ENCODE measurements at places on chromosomes 5 and 9. TPM values are rescaled to one million over a fixed set of nuclear protein-coding genes. Genes with fewer than 3 reads are reported as not detected.

DNA sequence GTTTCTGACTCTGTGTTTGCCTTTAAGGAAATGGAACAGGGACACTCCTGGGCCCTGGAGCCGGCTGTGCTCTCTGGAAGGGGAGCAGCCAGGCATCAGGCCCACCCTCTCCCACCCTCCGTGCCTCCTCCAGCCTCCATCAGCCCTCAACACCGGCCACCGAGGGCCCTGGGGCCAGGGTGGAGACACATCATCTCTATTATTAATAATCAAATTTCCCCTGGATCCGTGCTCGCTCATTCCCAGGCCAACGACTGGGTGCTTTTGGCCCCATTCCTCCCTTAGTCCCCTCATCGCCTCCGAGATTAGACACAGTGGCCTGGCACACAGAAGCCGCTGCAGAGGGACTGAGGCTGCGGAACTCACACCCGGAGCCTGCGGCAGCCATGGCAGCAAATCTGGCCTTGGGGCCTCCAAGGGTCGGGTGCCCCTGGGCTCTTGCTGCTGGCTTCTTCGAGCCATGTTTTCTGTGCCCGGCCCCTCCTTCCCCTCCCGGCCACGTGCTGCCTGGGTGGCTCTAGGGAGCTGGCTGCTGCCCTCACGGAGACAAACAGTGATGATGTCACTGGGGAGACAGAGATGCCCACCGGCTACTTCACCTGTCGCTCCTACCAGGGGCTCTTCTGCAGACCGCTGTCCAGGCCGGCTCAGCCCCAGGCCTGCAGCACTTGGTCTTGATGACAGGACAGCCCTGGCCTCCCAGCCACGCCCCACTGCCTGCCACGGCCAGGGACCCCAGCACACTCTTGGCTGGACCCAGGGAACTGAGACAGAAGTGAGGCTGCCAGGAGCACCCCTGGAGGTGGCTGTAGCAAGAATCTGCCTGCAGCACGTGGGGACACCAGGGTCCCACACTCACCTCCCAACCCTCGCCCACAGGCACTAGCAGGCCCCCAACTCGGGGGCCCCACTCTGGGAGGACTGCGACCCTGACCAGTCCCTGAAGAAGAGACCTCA lies 76.6 kb upstream of the PPP1R26 start:
- no peak for DNase-seq

- DNase-seq: no peak
Observed at GRCh38 chr5:66013397-66013796, 87.0 kb downstream of the ERBIN start.

DNA sequence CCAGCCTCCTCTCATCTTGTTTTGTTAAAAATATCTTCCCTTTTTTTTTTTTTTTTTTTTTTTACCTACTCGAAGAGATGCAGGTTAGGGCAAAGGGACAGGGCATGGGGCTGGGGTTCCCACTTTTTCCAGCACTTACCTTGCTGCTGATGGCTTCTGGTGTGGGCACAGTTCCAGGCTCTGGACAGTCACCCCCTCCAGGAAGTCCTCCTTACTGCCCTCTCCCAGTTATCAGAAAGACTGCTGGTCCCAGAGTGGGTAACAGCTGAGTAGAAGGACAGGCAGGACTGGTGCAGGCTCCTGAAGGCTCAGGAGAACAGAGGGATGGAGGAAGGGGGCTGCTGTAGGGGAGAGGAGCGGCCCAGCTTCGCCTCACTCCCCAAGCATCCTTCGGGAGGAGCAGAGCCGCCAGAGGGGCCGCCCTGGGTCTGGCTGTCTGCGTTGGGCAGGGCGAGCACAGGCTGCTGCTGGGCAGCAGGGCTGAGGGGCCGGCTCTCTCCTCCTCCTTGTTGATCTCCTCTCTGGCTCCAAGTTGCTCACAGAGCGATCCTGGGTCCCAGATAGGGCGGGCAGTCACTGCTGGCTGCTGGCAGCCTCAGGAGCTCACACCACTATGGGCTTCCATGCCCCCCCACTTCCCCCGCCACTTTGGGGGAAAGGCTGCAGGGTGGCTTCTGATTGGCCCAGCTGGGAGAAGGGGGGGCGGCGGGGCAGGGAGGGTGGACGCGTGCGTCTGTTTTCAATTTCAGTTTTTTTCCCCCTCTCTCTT lies at the start of gene PDGFRB:
Gene PDGFRB (minus strand): TSS at position 588 of the 769 bp plus-strand sequence. CDS start 18,798 bp downstream, outside the sequence.
- DNase-seq: peak; percentile 91

- DNase-seq: no peak
Observed at GRCh38 chr5:180208435-180209081, 453 bp downstream of the RASGEF1C start.

DNA sequence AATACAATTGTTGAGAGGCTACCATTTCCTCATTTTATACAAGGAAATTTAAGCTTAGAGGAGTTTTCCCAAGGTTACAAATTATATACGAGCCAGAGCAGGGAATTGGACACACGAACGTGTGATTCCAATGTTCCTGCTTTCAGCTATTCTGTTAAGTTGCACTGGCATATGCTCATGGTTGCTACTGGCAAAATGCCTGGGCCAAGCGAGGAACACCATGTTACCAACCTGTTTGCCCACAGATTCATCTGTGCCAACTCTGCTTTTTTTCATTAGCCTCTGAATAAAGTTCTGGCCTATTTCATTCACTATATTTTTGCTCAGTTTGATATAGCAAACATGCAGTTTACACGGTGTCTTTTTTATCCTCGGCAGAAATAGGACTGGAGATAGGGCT lies 5.1 kb upstream of the C5orf46 start:
- DNase-seq: peak; percentile 56

DNA sequence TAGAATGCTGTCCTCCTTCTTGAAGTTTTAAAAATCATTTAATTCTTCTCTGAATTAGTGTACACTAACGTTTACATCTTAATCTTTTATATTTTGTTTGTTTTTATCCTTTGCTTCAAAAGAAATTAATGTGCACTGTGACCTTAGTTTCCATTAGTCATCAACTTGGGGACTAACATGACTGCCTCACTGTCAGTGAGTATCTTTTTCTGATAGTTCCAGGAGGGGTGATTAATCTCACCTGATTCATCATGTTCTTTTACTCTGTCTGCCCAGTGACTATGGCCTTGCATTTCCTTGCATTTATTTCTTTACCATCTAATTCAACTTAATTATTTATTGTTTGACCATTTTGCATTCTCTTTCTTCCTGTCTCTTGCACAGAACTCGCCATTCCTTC lies 33.4 kb upstream of the NR3C1 start:
- DNase-seq: no peak

DNA sequence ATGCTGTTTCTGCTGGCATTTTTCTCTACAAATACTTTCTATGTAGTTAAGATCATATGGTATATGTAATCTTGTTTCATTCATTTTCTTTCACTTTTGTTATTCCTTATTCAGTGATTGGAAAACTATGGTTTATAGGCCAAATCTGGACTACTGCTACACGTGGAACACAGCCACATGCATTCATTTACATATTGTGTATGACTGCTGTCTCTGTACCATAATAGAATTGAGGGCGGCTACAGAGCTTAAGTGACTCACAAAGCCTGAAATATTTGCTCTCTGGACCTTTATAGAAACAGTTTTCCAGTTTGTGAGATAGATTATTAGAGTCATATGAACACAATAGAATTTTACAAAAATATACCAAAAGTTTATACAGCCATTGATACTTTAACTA lies 133.6 kb upstream of the CDKN2B start:
- no peak for DNase-seq

DNA sequence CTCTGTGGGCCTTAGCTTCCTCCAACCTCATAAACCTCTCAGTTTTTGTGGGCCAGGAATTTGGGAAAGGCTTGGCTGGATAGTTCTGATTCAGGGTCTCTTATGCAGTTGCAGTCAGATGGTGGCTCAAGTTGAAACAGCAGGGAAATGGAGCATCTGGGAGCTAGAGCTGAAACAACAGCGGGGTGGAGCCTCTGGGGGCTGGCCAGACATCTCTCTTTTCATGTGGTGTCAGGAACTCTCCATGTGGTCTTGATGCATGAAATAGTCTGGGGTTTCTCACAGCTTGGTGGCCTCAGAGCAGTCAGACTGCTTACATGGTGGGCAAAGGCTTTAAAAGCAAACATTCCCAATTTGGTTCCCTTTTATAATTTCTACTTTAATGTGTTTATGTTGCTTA lies 13.5 kb downstream of the ZNF346 start:
- DNase-seq: no peak

DNA sequence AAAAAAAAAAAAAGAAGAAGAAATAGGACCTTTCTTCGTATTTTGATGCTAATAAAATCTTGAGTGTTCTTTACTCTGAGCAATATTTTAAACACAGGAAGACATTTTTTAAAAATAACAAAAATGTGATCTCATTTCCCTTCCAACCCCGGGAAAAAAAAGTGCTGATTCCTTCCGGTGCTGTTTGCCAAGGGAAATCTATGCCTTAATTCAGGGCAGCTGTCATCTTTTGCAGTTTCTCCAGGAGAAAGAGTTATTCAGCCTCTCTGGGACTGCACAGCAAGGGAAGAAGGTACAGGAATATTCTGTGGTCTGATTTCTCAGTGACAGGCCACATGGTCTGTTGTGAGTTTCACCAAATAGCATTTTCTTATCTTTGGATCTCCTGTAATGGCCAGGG lies 291.9 kb upstream of the IRX1 start:
- DNase-seq: no peak

DNA sequence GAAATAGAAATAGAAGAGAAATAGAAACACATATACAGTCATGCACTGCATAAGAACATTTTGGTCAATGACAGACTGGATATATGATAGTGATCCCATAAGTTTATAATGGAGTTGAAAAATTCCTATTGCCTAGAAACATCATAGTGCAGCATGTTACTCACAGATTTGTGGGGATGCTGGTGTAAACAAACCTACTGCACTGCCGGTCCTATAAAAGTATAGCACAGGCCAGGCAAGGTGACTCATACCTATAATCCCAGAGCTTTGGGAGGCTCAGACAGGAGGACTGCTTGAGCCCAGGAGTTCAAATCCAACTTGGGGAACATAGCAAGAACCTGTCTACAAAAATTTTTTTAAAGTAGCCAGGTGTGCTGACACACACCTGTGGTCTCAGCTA lies 240.6 kb upstream of the MAP3K1 start:
- no peak for DNase-seq

DNA sequence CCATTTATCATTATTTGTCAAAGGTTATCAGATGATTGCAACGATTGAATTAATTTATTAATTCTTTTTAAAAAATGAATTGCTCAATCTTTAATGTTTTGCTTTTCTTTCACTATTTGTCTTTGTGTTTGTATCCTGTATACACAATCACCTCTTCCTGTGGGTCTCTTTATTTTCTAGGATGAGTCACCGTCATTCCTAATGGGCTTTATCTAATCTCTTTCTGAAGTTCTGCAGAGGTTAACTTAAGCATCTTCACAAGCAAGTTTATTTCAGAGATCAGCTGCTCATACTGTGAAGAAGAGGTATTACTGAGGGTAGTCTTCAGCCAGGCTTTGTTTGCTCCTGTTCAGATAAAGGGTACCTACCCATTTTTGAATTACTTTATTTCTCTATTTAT lies 323.9 kb downstream of the NNT start:
- no peak for DNase-seq

DNA sequence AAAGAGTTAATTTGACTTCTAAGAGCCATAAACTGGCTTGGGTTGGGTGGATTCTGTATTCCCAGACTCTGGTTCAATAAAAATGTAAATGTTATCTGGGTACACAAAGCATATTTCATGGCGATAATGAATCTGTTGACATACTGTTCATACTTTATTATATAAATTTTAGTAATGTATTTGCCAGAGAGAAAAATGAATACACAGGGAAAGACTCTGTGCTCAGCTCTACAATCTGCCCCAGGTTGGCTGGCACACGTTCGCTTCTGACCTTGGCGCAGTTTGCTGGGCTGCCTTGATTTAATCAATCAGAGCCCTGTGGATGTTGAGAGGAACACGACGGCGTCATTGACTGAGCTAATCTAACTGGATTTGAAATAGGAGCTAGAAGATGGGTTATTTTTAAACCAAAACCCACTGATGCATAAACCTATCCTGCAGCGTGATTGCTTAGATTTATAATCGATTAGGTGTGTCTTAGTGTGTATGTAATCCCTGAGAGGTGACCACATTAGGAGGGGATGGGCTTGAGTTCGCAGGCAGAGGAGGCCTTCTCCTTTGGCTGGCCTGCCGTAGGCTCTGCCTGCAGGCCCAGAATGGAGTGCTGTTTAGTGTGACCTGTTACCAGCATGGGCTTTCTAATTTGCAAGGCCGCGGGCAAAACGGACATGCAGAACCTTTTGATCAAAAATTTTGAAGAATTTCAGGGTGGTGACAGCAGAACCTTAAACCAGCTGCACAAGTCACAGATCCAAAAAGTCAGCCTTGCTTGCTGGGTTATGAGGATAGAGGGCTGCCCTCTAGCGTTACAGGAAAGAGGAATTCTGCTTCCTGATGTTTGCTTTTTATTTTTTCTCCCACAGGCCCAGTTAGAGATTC lies 3.9 kb upstream of the ADCY2 start:
- DNase-seq: no peak

GRCh38 chr5:52620315-52620714 lies 167.4 kb upstream of the ITGA1 start:
- no peak for DNase-seq

GRCh38 chr9:99375481-99375880 lies 153.4 kb downstream of the SEC61B start:
- DNase-seq: no peak

DNA sequence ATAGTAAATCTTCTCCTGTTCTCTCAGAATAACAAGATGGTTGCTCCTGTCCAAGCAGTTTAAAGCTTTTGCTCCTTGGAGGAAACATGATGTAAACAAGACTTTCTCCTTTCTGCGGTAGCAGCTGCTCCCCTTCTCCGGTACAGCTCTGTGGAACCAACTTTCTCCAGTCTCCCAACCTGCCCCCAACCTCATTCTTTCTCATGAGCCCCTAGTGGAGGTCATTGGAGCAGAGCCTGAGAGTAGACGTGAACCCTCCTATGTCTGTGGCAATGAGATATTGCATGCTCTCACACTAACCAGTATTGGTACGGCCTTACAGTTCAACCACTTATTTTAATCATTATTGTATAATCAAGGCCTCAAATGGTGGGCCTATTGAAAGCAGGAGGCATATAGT lies 483.8 kb upstream of the CDH10 start:
- DNase-seq: no peak

GRCh38 chr9:98445576-98445975 lies 190.1 kb upstream of the TBC1D2 start:
- no peak for DNase-seq

GRCh38 chr5:40689438-40689837 lies 9.7 kb downstream of the PTGER4 start:
- no peak for DNase-seq

The VAV2 gene
- total RNA-seq: 4.1 TPM

The GAS1 gene
- 11.0 TPM for total RNA-seq

The CNTNAP3B gene
- total RNA-seq: 8.0 TPM

The GLRA1 gene
- not detected for total RNA-seq

The DMXL1 gene
- total RNA-seq: 22.3 TPM

The HACD4 gene
- 0.71 TPM for total RNA-seq

The PCDHA5 gene
- not detected for total RNA-seq

The RELL2 gene
- total RNA-seq: 1.0 TPM

The CSF2 gene
- total RNA-seq: not detected

The DOCK2 gene
- 4.2 TPM for total RNA-seq

The GARIN3 gene
- not detected for total RNA-seq

The IL17B gene
- total RNA-seq: not detected

The PLPPR1 gene
- total RNA-seq: not detected

The SLC24A2 gene
- not detected for total RNA-seq

Measured in left ventricle myocardium inferior (tissue), 1 donor.